ENCODE measurements at places on chromosomes 11 and 22.

- DNase-seq, result no peak
Observed at GRCh38 chr11:57255618-57256017, 18.6 kb upstream of the APLNR start.

- DNase-seq, result no peak
Observed at GRCh38 chr11:58429273-58429672, 1.4 kb upstream of the OR5B2 start.

- no peak for DNase-seq
Observed at GRCh38 chr22:33018232-33018864, 39.8 kb downstream of the SYN3 start.

- no peak for DNase-seq
Observed at GRCh38 chr11:78615724-78616123, 41.1 kb upstream of the NARS2 start.

Data from T-helper 17 cell (primary cell).